ENCODE measurements at places on chromosomes 12 and 14.

DNA sequence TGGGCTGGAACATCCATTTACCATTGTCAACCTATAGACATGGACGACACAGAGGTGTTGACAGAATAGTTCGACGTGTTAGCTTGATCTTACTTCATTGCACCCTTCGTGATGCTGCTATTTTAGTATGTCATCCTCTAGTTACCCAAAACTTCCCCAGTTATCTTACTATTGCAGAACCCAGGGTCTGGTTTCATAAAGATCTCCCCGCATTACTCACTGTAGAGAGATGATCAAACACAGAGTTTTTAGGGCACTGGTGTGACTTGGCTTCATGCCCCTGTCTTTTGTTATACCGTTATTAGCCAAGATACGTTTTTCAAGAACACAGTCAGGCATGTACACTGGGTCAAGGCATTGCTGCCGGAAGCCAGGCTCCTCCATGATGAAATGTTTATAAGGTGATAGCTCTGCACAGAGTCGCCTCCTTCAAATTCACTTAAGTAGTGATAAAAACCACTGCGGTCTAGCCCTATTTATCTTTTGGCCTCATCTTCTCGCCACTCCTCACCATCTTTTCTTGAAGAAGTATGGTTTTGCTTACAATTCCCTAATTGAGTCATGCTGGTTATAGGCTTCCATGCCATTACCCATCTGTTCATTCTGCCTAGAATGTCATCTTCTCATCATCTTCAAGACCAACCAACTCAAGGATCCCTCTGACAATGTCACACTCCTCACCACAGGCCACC, 1127.9 kb downstream of the VRK1 start:
- no peak for DNase-seq

DNA sequence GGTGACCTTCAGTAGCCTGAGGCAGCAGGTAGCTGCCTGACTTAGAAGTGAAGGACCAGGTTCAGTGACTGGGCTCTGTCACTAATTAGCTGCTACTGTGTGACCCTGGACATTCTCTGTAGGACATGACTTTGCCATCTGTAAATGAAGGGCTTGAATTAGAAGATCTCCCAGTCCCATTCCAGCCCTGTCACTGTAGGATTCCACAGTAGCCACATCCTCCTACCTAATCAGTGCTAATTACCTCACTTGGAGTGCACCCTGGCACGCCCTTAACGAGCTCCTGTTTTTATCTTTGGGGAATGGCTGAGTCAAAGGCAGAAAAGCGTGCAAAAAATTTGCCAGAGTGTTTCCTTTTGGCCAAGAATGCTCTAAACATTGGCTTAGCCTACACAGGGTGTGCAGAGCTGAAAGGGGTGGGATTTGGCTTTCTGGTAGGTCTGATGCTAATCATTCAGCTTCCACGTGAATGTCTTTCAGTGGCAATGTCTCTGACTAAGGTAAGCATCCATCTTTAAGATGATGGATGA, 6.8 kb downstream of the NTF3 start:
- no peak for DNase-seq

- peak; percentile 34 for DNase-seq
Measured at GRCh38 chr12:6323340-6323994, 13.0 kb downstream of the PLEKHG6 start.

DNA sequence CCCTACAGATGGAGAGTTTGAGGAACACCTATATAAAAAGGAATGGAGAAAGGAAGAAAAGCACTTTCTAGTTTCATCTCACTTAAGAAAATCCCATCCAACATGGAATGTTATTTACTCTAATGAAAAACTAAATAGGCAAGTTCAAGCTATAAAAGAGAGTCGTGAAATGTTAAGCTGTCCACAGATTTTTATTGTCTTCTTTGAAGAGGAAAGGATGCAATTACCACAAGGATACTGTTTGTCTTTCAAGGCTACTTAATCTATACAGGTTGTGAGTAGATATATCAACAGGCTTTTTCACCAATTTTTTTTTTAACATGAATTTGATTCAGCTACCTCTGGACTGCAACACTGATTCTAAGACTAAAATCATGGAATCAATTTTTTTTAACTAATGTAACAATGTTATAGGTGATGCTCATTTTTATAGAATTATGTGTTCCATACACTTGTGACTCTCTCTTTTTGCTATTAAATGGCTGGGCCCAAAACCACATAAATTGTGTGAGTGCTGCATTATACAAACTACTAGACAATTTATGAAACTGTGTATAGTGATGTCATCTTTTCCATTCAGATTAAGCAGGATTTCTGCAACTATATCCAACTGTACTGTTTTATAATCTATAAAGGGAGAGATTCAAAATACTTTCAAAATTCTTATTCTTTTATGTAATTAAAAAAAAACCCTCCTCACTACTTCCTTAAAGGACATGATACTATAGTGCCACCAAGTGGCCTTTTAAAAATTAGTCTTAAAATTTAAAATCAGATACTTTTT, 26.8 kb upstream of the BMAL2 start:
- no peak for DNase-seq

GRCh38 chr12:93621986-93622385, 49.5 kb downstream of the SOCS2 start:
- no peak for DNase-seq

GRCh38 chr12:106179086-106179485, 40.3 kb upstream of the NUAK1 start:
- no peak for DNase-seq

DNA sequence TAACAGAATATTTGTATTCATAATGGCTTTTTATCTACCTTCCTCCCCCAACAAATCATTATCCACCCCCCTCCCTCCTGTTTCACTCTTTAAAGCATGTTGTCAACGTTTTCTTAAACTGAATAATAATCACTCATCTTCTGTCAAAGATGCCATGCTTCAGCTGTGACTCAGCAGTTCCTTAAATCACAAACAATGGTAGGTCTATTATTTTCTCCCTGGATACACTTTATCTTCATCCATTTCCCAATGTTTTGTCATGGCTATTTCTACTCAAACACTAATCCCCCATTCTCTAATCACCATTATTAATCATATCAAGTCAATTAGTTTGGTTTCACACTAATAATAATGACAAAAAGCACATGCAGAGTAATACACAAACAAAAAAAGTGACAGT, 6.5 kb downstream of the CLEC12B start:
- DNase-seq: no peak

GRCh38 chr12:132138941-132139871, 4.9 kb downstream of the DDX51 start:
- no peak for DNase-seq

DNA sequence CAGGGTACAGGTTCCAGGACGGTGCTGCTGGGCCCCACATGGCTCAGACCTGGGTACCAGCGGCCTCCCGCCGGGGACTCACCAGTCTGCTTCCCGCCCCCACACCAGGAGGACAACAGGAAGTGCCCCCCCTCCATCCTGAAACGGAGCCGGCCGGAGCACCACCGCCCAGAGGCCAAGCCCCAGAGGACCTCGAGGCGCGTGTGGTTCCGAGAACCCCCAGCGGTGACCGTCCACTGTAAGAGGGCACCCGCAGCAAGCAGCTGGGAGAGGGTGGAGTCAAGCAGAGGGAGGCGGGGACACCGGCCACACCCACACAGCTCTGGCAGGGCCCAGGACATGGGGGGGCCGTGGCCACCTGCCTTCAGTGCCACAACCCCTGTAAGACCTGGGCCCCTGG, 8.1 kb downstream of the C14orf180 start:
- no peak for DNase-seq
